Activated T-helper 1 cell treated with anti-CD3 and anti-CD28 coated beads, Interleukin-2, amount 50 U/mL, for 16 hours (primary cell): ENCODE measurements at places on chromosomes 3 and 15.

- DNase-seq, result no peak
Measured at GRCh38 chr3:64224826-64225610, at the start of gene PRICKLE2. PRICKLE2 (minus strand) TSS chr3:64225466; CDS start chr3:64198927, 26,539 bp downstream.

DNA sequence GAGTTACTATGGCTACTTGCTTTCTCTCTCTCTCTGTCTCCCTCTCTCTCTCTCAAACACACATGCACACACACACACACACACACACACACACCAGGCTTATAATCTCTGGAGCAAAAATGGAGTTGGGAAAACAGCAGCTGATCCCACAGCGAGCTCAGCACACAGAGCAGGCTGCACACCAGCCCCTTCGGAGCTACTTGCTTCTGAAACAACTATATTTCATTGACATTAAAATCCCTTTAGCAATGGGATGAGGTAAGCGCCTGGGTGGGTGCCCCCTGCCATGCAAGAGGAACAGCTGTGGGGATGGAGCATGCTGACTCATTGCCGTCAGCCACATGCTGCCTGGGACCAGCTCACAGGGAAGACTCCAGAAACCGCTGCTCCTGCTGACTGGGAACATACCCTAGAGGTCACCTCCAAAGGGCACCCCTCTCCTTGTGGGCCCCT lies 45.7 kb downstream of the B3GNT5 start:
- DNase-seq, result no peak

DNA sequence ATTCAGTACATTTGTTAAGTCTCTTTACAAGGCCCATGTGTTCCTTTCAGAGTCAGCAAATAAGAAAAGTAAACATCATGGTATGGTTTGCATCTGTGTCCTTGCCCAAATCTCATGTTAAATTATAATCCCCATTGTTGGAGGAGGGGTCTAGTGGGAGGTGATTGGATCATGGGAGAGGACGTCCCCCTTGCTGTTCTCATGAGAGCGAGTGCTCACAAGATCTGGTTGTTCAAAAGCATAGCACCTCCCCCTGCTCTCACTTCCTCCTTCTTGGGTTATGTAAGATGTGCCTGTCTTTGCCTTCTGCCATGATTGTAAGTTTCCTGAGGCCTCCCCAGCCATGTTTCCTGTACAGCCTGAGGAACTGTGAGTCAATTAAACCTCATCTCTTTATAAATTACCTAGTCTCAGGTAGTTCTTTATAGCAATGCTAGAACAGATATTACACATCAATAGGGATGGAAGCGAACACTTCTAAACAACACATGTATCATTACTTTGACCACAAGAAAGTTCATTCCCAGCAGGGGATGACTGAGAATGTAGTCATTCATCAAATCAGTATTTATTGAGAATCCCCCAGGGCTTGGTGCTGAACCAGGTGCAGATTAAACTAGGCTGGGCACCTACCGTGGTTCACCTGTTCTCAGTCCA lies 4.1 kb downstream of the EFCAB12 start:
- DNase-seq, result no peak

- DNase-seq, result no peak
Measured at GRCh38 chr3:45127130-45127822, 18.9 kb downstream of the CDCP1 start.

GRCh38 chr3:60720736-60721135 lies 530.5 kb downstream of the FHIT start:
- no peak for DNase-seq
